NCI-H2081 (cell line): ENCODE measurements at places on chromosomes 2 and 18.

GRCh38 chr2:189566046-189566445 lies 14.5 kb downstream of the SLC40A1 start:
- DNase-seq: no peak

DNA sequence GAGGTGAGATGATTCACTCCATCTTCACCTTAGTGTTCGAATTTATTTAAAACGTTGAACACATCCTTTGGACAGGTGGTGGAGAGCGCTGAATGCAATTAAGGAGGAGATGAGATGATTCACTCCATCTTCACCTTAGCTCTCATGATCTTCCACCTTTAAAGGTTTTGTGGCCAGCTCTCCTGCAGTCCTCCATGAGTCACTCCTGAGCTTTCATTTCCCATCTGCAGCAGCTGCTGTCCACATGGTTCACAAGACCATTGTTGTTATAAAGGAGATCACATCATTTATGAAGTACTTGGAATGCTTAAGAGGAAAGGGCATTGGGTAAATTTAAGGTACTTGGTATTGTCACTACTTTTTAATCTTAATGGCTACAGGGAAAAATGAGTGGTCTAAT lies 298.5 kb downstream of the PAX3 start:
- no peak for DNase-seq

- DNase-seq: no peak
Measured at GRCh38 chr18:41761333-41762018, 193.6 kb upstream of the PIK3C3 start.

- no peak for DNase-seq
Measured at GRCh38 chr2:62540408-62541168, 34.6 kb upstream of the TMEM17 start.

- DNase-seq: no peak
Measured at GRCh38 chr18:25239581-25240419, 112.2 kb downstream of the ZNF521 start.

- DNase-seq: no peak
Measured at GRCh38 chr2:231393149-231394131, 2.1 kb upstream of the B3GNT7 start.

DNA sequence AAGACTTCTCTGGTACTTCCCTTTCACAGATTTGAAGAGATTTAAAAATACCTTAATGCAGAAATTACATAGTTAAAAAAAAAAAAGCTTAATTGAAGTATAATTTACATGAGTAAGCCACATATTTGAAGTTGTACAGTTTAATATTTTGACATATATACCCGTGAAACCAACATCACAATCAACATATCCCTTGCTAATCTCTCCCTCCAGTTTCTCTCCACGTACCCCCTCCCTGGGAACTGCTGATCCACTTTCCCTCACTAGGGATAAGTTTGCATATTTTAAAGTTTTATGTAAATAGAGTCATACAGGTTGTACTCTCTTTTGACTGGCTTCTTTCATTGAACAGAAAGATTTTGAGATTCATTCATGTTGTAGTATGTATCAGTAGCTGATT lies 22.4 kb downstream of the EMILIN2 start:
- no peak for DNase-seq

- DNase-seq: no peak
Measured at GRCh38 chr2:46116553-46116991, 180.6 kb upstream of the EPAS1 start.

- DNase-seq: no peak
Measured at GRCh38 chr2:208757364-208757763, 350.8 kb downstream of the PTH2R start.

DNA sequence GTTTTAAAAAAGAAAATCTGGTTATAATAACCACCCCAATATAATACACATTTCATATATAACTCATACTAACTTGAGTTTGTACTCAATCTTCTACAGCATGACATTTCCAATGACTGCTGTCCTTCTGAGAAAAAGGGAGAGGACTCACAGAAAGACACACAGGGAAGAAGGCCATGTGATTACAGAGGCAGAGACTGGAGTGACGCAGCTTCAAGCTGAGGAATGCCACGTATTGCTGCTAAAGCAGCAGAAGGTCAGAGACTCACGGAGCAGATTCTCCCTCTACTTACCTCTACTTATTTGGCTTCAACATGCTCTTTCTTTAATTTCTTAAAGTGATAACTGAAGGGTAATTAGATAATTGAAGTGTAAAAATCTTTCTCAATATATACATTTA lies 753.5 kb upstream of the PKDCC start:
- no peak for DNase-seq

DNA sequence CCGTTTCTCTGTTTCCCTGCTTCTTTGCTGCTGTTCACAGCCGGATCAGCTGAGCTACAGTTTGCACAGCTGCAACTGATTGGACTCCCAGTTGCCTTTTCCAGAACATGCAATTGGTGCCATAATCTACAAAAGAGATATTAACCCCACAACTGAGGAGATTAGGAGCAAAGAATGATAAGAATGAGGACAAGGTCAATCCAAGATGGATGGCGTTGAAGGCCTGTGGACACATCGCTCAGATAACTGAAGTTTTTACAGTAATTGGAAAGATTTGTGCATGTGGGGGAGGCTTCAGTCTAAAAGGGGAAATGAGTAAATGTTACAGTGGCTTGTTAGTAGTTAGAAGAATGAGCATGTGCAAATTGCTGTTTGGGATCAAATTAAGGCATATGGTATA lies 263.2 kb downstream of the TGIF1 start:
- no peak for DNase-seq

DNA sequence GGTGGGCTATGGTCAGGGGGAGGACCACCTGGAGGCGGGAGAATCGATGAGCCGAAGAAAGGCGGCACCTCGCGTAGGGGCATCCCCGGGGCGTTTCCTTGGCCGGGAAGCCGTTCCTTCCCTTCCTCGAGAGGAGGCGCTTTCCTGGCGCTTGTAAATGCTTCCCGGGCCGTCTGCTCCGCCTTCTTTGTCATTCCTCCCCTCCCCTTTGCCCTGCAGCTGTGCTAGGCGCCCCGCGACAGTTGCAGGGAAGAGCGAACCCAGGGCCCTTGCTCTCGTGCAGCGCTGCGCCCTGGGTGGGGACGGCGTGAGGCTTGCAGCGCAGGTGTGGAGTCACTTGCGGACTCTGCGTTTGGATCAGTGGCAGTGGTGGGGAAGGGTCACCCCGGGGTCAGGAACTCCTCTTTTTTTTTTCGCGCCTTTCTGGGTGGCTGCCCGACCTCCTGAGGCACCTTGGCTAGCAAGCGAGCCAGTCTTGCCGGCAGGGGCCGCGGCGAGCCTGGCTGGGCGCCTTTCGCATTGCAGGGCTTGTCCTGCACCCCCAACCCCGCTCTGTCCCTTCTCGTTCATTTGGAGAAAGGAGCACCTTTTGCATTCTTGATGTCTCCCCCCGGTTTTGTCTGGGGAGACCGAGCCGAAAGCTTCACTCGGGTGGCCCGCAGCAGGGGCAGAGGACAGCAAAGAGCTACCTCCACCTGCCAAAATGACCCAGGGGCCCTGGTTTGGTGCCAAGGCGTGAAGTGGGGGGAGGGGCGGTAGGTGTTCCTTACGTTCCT lies 858 bp downstream of the KCNS3 start:
- DNase-seq: peak; percentile 30

DNA sequence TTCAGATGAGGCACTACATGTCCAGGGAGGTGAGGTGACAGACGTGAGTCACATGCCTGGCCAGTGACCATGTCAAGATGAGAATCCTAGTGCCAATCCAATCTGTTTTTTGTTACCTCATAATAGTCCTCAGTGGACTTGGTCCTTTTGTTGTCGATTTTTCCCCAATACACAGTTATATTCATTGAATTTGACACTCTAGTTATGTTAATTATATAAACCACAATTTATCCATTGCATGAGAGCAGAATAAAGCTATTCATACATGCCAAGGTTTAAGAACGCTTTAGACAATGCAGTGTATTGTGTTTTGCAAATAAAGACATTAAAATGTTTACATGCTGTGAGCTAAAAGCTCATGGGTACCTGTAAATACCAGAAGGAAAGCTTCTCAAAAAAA lies 21.6 kb upstream of the TMEFF2 start:
- DNase-seq: no peak

DNA sequence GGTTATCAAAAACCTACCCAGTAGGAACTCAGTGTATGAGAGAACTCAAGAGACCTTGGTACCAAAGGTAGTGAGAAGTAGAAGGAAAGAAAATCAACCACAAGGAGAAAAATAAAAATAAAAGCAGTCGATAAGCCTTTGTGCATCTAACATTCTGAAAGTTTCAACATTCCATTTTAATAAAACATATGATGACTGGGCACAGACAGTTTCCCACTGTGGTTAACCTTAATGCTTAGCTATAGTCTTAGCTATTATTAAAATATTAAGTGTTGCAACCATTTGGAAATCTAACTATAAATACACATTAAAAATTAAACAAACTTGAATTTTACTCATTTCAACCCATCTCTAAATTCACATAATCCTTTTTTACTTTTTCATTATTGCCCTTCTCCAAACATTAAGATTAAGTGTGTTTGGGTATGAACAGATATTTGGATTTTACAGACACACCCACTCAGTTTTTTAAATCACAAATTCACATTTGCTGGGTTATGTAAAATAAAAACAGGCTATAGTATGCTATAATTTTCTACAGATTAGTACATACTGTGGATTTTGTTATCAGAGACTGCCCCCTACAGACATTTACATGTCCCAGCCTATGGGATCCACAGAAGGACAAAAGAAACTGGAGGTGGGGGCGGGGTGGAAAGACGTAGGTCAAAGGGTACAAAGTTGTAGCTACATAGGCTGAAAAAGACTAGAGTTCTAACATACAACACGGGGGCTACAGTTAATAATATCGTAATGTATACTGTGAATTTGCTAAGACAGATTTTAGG lies 32.8 kb downstream of the SRBD1 start:
- DNase-seq: no peak

DNA sequence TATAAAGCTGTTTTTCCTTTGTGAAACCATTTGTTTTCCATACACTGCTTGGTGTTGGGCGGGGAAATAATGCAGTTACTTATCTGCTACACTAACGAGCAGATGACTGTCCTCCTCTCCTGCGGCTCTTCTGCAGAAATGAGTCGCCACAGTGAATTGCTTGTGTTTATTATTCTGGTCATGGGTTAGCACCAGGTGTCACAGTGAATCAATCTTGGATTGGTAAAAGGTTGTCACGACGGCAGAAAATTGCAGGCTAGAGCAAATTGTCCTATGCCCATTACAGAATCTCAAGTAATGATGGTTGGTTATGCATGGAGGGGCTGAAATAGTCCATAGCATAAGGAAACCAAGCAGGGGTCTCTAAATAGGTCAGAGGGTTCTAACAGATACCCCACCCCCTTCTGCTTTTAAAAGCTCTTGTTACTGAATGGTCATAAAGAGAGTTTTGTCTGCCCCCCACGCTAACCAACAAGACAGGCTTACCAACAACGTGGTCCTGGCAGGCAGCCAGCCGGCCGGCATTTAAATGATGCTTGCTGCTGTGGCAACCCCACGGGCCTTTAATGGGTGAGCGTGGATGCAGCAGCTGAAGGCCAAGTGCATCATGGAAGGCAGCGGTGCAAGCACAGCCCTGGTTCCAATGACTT lies 29.5 kb downstream of the RAB31 start:
- DNase-seq: peak; percentile 88

GRCh38 chr2:86417961-86418360 lies 23.2 kb upstream of the KDM3A start:
- no peak for DNase-seq

GRCh38 chr2:180203972-180204371 lies 196.9 kb upstream of the CWC22 start:
- no peak for DNase-seq

DNA sequence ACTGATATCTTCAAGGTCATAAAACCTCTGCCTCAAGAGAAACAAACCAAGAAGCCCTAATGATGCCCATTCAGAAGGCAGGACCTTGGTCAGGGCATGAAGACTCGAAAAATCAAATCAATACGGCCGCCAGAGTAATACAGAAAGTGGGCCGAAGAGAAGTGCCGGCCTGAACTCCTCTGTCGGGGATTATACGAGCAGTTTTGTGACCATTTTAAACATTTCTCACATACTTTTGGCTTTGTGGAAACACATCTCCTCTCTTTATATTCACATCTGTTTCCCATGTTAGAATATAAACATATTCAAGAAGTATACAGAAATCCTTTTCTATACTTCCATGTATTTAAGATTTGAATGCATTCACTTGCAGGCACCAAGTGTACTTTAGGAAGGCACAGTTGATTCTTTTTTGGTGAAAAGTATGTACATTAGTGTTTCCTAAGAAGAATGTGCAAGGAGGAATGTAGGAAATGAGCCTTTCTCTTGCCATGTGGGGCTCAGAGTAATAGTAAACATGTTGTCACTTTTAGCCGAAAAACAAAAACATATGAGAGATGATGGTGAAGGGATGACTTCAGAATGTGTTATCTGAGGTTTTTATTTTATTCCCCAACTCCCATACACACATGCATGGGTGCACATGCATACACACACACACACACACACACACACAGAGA lies 707.9 kb upstream of the ID2 start:
- no peak for DNase-seq

- DNase-seq: no peak
Measured at GRCh38 chr2:202091476-202091875, 18.4 kb downstream of the KIAA2012 start.

- no peak for DNase-seq
Measured at GRCh38 chr2:82307511-82307910, 2003.0 kb upstream of the LRRTM1 start.

GRCh38 chr2:188919824-188920223 lies 54.3 kb upstream of the COL3A1 start:
- no peak for DNase-seq

GRCh38 chr2:70898363-70899240 lies 37.1 kb upstream of the ATP6V1B1 start:
- DNase-seq: no peak

GRCh38 chr2:216862628-216863398 lies 2.9 kb upstream of the TNP1 start:
- no peak for DNase-seq

DNA sequence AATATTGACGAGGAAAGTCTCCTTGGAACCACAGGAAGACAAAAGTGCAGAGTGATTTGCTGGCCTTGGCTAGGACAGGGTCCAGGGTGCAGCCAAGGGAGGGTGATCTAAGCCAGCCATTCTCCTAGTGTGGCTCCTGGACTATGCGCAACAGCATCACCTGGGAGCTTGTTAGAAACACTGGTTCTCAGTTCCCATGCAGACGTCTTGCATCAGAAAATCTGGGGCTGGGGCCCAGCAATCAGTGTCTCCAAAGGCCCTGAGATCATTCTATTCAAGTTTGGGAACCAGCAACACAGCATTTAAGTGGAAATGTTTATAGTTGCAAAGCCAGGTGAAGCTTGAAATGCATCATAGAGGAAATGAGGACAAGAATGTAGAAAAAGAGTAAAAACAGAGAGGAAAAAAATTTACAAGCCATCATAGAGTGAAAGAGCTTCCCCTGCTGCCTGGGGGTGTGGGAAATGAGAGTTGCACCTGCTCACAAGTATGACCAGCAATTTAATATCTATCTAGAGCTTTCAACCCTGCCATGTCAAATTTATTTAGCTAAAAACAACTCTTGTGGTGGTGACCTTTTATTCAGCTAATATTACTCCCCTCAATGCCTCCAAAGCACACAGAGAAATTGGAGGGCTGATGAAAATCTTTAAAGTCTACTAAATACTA lies 54.4 kb upstream of the SEC11C start:
- no peak for DNase-seq

- DNase-seq: no peak
Measured at GRCh38 chr2:190767821-190768220, 112.8 kb upstream of the GLS start.

GRCh38 chr2:46434851-46435273 lies 44.5 kb upstream of the TMEM247 start:
- no peak for DNase-seq
